Endothelial cell of umbilical vein (primary cell): ENCODE measurements at places on chromosomes 3 and 15.

- no peak for DNase-seq
Observed at GRCh38 chr3:26252001-26252400, 370.6 kb upstream of the LRRC3B start.

DNA sequence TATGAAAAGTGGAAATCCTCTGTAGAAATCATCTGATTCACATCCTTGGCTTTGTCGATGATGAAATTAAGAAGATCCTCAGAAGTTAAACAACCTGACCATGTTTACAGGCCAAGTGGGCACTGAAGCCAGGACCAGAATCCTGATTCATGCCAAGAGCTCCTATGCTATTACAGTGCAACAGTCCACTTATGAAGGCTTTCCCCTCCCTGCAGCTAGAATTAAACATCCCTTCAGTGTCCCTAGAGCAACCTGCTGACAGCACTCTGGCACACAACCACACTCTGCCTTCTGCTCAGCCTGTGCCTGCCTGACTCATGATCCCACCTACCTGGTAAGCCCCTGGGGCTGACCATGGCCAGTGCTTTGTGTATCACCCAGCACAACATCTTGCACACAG, 33.8 kb downstream of the TXNRD3 start:
- no peak for DNase-seq

GRCh38 chr15:30671309-30671708, 45.4 kb downstream of the ARHGAP11B start:
- no peak for DNase-seq

GRCh38 chr15:76467136-76467535, 130.6 kb downstream of the ISL2 start:
- DNase-seq: no peak

- peak; percentile 26 for DNase-seq
Observed at GRCh38 chr15:32878342-32878741, 160.5 kb downstream of the GREM1 start.

DNA sequence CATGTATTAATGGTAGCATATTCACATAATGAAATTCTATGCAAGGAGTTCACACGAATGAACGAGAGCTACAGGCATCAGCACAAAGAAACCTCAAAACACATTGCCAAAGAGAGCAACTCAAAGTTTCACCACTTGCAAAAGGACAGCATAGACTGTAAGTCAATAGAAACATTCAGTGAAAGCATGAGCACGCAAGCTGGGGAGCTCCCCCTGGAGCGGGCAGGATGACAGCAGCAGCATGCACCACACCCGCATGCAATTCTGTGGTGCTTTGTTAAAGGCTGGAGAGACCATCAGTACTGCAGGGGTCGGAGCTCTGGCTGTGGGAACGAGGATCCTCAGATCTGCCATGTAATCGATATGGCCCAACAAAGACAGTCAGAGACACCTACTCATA, 18.7 kb downstream of the OCA2 start:
- DNase-seq: no peak
